ENCODE measurements at places on chromosomes 7 and 10.

DNA sequence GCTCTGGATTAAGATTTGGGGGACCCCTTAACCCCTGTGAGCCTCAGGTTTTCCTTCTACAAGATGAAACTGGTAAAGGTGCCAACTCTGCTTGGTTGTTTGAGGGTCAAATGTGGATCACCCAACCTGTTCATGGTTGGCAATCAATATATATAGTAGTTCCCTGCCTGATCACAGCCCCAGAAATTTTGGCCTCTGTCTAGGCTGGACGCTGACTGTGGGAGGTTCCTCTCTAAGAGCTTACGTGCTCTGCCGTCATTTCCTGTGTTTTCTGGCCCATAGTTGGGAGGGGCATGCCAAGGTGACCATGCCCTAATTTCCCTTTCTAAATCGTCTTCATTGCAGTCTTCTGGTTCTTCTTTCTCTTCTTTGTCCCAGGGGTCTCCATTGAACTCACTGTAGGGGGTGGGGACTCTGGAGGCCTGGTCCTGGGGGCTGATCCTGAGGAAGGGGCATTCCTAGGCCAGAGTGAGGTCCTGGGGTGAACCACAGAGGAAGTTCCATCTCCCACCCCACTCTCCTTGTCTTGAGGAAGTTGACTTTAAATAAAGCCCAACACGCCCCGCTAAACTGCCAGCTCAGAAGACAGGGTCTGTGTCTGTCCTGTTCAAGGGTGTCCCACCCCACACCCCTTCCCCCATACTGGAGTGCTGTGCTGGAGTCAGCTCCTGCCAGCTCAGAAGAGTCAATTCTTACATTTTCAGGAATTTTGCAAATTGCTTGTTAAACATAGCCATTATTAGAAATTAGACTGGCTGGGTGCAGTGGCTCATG, 98.9 kb upstream of the SDK1 start:
- no peak for DNase-seq

DNA sequence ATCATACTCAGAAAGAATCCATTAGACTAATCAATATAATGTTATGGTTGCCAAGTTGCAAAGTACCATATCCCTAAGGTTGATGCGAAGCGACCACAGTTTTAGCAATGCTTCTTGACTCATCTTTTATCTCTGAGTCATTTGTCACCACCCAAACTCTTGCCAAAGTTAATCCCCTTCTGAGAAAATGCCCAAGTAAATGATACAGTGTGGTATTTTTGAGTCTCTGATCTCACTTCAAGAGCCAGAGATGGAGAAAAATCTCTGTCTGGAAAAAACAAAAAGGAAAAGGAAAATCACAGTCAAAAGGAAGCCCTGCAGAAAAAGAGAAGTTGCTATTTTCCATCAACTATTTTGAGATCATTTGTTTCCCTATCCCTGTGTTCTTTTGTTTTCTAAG, 26.7 kb upstream of the OTUD1 start:
- no peak for DNase-seq

- no peak for DNase-seq
Measured at GRCh38 chr7:151109094-151110048, 23.1 kb downstream of the AGAP3 start.

DNA sequence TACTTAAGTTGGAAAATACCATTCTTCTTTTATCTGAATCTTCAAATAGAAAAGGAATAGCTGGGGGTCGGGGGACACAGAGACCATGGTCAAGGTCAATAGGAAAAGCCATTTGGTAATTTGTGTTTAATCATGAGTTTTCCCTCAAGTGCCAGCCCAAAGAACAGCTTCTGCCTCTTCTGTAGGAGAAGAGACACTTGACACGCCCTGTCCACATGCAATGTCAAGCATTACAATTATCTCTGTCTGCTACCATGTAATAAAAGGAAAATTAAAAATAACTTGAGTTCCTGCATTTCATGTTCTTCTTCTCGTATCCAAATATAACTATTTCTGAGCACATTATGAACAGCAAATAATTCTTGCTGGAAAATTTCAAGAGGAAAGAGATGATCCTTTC, 241.7 kb downstream of the IPMK start:
- no peak for DNase-seq

DNA sequence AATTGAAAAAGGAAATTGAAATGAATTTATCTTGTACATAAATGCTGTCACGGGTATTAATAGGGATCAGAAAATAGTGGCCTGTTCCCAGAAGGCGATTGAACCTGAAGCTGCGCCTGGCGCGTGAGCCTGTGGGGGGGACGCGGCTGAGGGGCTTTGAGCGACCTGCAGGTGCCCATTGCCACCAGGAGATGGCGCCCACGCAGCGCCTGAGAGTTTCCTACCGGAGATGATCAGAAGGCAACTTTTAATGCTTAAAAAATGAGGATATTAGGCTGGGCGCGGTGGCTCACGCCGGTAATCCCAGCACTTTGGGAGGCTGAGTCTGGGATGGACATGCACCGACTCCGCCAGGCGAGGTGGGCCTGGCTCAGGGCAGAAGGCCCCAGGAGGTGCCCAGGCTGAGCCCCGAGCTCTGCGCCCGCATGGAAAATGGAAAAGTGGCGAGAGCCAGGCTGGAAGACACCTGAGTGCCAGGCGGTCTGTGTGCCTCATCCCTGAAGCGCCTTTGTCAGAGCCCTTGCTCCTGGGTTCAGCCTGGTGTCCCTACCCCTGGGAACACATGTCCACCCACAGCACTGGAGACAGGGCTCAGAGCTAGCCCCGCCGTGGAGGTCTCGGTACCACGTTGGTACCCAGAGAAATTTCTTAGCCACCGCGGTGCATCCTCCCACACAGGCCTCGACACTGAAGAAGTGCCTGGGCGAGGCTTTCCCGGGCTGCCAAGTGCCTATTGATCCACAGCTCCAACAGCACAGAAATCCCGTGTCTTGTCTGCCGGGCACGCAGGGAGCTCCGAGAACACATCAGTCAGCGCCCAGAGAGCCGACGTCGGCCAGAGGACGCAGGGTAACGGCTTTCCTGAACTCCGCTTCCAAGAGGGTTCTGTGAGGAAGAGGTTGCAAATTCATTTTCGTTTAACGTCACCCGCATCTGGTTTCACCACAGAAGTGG, 117.4 kb downstream of the INPP5A start:
- peak; percentile 38 for DNase-seq

GRCh38 chr7:80087771-80088170, 46.9 kb upstream of the GNAI1 start:
- no peak for DNase-seq

DNA sequence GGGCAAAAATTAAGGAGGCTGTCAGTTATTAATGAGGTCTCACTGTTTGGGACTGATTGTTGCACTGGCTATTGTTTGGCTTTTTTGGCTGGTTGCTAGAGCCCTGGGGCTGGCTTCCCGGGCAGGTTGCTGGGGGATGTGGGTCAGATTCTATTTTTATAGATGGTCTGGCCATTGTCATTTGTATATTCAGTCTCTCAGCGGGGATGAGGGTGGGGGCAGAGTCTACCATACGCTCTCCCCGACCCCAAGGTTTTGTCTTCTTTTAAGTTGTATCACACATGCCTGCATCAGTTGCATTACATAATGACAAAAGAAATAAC, 84.3 kb upstream of the GRB10 start:
- no peak for DNase-seq
